ENCODE measurements at places on chromosomes 5 and 9. TPM values are rescaled to one million over a fixed set of nuclear protein-coding genes. Genes with fewer than 3 reads are reported as not detected.

Gene PCDHGA1
- total RNA-seq, result 1.8 TPM

Gene N4BP3
- 0.26 TPM for total RNA-seq

Gene PARP8
- 24.6 TPM for total RNA-seq

Gene PDGFRB
- 151 TPM for total RNA-seq

Gene ANKRD33B
- total RNA-seq, result 7.8 TPM

Gene ELAVL2
- under 0.01 TPM for total RNA-seq

Gene TMEFF1
- total RNA-seq, result 2.5 TPM

Gene ARHGEF28
- 34.3 TPM for total RNA-seq

Gene SLC36A2
- not detected for total RNA-seq

Gene RGMB
- total RNA-seq, result 38.3 TPM

Gene SPATA6L
- total RNA-seq, result 1.2 TPM

Gene SPATA31C1
- not detected for total RNA-seq

Gene POU5F2
- total RNA-seq, result 0.51 TPM

Gene TAF11L6
- total RNA-seq, result not detected

Gene MYOZ3
- total RNA-seq, result 0.77 TPM

Gene HTR4
- total RNA-seq, result not detected

Gene CDO1
- 6.9 TPM for total RNA-seq

Gene PCDHB11
- 0.77 TPM for total RNA-seq

Gene CDX1
- total RNA-seq, result 0.33 TPM

Gene ZFP62
- 24.1 TPM for total RNA-seq

Gene TMEM174
- total RNA-seq, result not detected

Gene SLIT3
- 8.0 TPM for total RNA-seq

Gene IFNB1
- total RNA-seq, result 0.17 TPM

Gene HRCT1
- 1.2 TPM for total RNA-seq

Gene GADD45G
- total RNA-seq, result 2.3 TPM

Gene LCP2
- total RNA-seq, result not detected

Gene BTF3
- total RNA-seq, result 207 TPM

Gene NIM1K
- 7.7 TPM for total RNA-seq

Gene SLC34A1
- not detected for total RNA-seq

Gene TSLP
- 9.2 TPM for total RNA-seq

Gene SDHA
- 150 TPM for total RNA-seq

Gene RNF208
- 0.33 TPM for total RNA-seq

Gene RLN2
- total RNA-seq, result not detected

Gene SETD9
- 14.9 TPM for total RNA-seq

Gene IFNA2
- total RNA-seq, result not detected

Gene MEF2C
- total RNA-seq, result 12.2 TPM

Gene PAPPA
- total RNA-seq, result 33.4 TPM

Gene ACTBL2
- total RNA-seq, result under 0.01 TPM

Gene SMIM33
- not detected for total RNA-seq

Data from fibroblast of lung (primary cell).